Right kidney (tissue), 9 donors: ENCODE measurements at places on chromosomes 1 and 21.

DNA sequence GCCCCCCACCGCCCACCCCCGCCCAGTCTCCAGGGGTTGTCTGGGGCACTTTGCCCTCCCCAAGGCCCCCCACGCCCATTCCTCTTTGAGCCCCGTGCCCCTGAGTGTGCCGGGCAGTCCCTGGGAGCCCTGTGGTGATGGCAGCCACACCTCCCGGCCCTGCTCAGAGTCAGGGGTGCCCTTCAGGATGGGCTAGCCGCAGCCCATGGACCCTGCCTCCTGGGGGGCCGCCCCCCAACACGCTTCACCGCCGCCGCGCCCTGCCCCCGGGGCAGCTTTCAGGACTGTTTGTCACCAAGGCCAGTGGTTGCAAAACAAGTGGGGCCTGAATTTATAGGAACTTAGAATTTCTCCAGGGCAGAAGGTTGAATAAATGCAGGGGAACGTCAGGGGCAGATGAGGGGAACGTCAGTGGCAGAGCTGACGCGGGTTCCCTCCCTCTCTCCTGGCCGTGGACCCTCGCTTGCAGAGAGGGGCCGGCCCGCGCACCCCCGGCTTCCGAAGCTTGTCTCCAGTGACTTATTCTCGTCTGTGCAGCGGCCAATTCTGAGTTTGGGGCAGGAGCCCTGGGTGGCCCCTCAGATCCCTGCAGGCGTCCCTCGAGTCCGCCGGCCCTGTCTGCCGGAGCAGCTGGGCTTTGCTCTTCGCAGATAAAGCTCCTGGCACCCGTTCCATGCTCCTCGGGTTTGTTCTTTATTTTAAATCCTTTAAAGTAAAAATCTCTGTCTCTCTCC lies 41.2 kb upstream of the ADARB1 start:
- DNase-seq, result peak; percentile 17

DNA sequence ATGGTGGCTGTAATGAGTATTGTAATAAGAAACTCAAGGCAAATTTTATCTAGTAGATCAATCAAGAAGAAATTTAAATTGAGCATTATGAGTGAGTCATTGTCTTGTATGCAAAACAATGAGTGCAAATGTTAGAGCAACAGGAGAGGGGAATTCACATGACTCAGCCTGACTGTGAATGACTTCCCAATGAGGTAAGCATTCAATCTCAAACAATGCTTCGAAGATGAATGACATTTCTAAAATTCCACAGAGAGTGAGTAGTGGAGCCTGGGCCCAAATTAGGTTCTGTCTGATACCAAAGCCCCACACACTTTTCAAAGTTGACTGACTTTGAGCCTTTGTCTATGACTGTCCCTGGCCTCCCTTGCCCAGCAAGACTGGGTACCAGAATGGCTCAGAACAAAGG lies 738.0 kb downstream of the PTPRU start:
- DNase-seq, result no peak

GRCh38 chr21:42010507-42011495 lies 641 bp upstream of the ZBTB21 start:
- DNase-seq, result peak; percentile 95

DNA sequence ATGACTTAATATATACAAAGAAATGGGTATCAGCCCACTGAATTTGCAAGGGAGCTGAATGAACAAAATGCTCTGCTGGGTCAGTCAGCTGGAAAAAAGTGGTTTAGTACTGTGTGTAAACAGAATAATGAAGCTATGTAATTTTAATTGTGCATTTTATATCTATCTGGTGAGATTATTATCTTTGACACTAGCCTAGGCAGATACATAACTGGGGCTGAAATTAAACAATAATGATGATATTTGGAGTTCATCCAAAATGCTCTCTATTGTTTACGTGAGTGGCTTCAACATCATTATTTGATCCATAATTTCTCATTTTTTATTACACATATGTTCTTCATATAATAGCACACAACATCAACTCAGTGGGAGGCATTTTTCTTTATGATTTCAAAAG lies 208.5 kb upstream of the SNX7 start:
- DNase-seq, result no peak

- DNase-seq, result no peak
These were observed 4.2 kb downstream of the PLA2G5 start for GRCh38 chr1:20074055-20074724.
